Stimulated activated naive CD8-positive, alpha-beta T cell treated with anti-CD3 and anti-CD28 coated beads, Interleukin-15, Interleukin-2, amounts not matched to agents 100 U/mL and 50 U/mL, for 24 hours (primary cell): ENCODE measurements at places on chromosomes 12 and 14.

- no peak for DNase-seq
Observed at GRCh38 chr12:27732281-27732680, 21.6 kb downstream of the MRPS35 start.

GRCh38 chr14:42980419-42980818, 1373.7 kb downstream of the LRFN5 start:
- DNase-seq = no peak

- DNase-seq = no peak
Observed at GRCh38 chr12:72272091-72272661, at the start of gene TRHDE. Gene TRHDE, plus strand, starts transcription at chr12:72272370. Its CDS starts 274 bp downstream, at chr12:72272644.

DNA sequence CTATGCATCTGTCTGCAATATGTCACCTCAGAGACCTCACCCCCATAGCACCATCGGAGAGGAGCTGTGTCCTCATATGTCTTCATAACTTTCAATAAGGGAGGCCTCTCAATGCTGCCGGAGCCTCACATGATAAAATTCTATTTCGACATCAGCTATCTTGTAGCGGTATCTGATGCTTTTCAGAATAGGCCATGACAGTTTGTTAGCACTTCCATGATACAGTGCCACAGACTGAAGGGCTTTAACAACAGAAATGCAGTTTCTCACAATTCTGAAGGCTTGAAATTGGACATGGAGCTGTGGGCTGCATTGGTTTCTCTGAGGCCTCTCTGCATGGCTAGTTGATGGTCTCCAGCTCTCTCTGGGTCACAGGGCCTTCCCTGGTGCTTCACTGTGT, 125.0 kb upstream of the PZP start:
- DNase-seq = no peak

DNA sequence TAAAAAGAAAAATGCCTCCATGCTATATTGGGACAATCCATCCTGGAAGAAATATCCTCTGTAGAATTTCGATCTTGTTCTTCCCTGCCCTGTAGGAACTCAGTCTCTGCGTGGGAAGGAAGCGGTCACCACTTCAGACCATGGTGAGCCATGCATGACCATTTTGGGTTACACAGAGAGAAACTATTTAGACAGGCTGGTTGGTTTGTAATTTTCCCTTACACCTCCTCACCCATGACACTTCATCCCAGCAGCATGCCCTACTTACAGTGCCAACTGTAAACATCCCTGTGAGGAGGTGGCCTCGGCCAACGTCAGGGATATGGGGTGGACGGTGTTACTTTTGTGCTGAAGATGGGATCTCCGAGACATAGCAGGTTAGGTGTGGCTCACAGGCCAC, 121.4 kb downstream of the SMOC1 start:
- DNase-seq = no peak

DNA sequence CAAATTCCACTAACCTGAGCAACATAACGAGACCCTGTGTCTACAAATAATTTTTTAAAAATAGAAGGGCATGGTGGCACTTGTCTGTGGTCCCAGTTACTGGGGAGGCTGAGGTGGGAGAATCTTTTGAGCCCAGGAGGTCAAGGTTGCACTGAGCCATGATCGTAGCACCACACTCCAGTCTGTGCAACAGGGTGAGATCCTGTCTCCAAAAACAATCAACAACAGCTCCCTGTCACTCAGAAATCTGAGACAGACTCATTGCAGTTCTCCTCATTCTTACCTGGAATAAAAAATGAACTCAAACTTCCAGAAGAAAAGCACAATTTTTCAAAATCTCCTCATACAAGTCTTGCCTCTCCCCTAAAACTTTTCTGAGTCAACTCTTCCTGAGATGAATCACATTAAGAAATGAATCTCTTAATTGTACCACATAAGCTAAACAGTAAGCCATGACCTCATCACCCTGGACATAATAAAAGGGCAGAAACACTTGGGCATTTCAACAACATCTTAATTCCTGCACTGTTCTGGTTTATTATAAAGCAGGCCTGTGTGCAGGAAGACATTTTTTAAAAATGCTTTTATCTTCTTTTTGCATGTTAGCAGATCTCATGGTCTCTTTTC, 214.3 kb upstream of the CDKN3 start:
- no peak for DNase-seq

DNA sequence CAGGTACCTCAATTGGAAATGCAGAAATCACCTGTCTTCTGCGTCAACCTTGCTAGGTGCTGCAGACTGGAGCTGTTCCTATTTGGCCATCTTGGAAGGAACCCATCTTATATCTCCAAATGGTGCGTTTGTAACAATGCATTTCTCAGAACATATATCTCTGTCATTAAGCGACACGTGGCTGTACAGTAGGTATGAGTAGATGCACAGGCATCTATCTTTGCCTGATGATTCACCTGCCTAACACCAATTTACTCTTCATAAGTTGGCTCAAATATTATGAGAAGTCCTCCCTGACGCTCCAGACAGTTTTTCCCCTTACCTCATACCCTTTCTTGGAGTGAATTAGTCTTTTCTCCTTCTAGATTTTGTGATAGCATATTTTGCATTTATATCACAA, 44.2 kb downstream of the GPR137C start:
- no peak for DNase-seq

DNA sequence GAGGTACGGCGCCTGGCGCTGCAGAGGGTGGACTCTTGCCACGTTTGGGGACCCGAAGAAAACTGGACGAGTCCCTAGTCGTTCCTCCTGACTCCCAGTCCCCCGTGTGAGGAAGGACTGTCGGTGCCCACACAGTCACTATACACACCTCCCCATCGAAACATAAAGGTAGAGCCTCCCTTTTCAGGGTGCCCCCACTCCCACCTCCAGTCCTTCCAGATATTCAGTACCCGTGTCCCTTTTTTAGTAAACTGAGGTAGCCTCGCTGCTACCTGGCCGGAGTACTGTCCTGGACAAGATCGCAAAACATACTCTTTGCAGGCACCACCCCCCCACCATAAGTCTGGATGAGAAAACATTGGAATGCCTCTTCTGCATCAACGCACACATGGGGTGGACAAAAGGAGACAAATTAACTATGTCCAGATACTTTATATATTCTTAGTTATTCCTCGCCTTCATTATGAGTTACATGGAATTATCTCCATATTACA, 610 bp upstream of the KMT2D start:
- DNase-seq = no peak

DNA sequence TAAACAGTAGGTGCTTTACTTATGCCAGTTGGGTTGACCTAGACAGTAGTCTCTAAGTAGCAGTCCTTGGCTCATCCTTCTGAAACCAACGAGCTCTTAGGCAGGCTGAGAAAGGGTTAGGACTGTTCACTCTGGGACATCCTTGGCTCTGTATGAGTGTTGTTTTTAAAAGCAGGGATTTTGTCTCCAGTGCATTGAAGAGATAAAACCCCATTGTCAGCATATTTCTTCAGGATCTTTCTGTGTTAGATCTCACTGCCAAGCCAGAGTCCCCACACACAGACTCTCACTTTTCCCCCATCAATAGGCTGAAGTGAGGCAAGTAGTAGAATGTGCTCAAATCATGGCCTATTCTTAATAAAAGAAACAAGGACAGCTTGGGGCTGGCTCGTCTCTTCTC, 123.4 kb upstream of the HIF1A start:
- DNase-seq = no peak

GRCh38 chr12:38113991-38114390, 202.6 kb upstream of the ALG10B start:
- DNase-seq = no peak

- DNase-seq = no peak
Observed at GRCh38 chr12:88132392-88132791, 9.5 kb downstream of the CEP290 start.

DNA sequence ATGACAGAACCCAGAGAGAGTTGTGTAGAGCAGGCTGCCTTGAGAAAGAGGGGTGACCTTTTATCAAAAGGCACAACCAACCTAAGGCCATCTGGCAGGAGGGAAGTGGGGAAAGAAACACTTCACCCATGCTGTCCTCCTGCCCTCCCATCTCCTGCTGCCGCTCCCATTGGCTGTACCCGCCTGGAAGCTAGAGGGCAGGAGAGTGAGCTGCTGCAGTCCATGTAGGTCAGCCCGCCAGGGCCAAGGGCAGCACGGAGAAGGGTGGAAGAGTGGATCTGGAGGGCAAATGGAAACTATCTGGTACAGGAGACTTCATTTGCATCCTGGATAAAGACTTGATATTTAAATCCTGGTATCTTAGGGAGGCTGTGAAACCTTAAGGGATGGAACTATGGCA, 11.5 kb upstream of the CABP1 start:
- DNase-seq = no peak

- DNase-seq = no peak
Observed at GRCh38 chr14:60648249-60648933, 886 bp downstream of the SIX1 start.

DNA sequence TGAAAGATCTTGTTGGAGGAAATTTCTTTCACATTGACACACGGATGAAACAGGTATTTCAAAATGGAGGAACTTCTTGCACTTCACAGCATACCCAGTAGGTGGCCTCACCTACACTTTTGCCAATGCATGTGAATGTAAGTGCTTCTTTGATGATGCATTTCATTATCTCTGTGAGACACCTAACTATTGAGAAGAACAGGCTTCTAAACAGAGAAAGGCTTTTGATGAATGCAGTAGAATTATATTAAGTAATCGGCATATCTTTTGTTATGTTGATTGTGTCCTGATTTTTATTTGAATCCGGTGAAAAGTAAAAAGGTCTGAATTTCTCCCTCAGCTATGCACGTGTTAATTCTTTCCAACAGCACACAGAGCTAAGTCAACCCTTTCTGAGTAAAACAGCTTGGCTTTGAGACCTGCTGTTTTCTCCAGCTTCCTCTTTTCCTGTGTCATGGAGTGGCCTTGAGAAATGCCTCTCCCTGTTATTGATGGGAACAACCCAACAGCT, 399.0 kb downstream of the NAV3 start:
- DNase-seq = peak; percentile 14

GRCh38 chr12:110619534-110619953, 5.6 kb downstream of the TCTN1 start:
- DNase-seq = peak; percentile 42

GRCh38 chr12:104285740-104286515, 17.6 kb upstream of the EID3 start:
- no peak for DNase-seq

GRCh38 chr12:122986258-122986871, 5.9 kb downstream of the ARL6IP4 start:
- DNase-seq = no peak

DNA sequence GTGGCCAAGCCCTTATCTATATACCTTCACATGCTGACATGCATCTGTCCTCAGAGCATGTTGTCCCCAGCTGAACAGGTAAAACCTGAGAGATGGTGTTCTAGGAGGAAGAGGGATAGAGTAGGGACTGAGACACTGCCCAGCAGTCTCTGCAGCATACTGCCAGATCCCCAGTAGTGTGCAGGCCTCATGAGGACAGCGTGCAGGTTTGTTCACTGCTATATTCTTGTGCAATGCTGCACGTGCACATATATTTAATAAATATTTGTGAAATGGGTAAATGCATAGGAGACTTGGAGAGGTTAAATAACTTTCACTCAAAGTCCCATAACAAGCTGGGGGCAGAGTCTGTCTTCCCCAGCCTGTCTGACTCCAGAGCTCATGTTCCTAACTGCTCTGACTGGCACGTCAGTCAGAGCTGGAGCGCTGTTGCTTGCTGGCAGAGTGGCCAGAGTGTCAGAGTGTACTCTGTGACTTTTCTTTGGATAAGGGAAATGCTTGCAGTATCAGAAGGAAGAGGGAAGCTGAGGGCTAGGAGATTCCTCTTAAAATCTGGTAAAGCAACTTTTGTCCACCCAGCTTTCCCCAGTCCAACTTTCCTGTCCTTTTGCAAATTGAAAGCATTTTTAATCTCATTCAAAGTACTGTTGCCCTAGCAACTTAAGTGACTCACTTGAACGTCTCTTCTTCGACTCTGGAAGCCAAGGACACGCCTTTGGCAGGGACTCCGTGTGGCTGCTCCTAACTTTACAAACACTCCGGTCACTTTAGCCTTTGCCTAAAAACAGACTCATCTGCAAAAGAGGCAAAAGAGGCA, 14.9 kb upstream of the POLR3B start:
- DNase-seq = no peak

DNA sequence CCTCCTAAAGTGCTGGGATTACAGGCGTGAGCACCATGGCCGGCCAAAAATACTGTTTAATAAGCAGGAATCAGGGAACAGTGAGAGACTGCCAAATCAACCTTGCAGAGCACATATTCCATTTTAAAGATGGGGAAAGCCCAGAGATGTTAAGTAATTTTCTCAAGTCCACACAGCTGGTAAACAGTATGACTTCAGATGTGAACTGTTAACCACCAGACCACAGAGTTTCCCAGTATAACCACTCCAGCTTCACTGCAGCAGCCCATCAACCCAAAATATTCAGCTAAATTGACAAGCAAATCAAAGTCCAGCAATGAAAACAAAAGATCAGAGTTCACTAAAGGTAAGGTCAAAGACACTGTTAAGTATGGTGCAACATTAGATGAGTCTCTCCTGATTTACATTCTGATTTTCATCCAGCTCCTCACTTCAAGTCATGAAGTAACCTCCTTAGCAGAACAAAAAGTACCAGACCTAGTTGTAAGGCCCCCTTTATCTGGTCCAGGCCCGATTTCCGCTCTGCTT, 82.1 kb downstream of the TRAFD1 start:
- no peak for DNase-seq

GRCh38 chr14:22664261-22664660, 20.1 kb upstream of the OR6J1 start:
- no peak for DNase-seq

GRCh38 chr14:71709987-71710386, 222.2 kb upstream of the RGS6 start:
- DNase-seq = no peak

- DNase-seq = no peak
Observed at GRCh38 chr12:75553398-75553797, 42.0 kb upstream of the KRR1 start.

DNA sequence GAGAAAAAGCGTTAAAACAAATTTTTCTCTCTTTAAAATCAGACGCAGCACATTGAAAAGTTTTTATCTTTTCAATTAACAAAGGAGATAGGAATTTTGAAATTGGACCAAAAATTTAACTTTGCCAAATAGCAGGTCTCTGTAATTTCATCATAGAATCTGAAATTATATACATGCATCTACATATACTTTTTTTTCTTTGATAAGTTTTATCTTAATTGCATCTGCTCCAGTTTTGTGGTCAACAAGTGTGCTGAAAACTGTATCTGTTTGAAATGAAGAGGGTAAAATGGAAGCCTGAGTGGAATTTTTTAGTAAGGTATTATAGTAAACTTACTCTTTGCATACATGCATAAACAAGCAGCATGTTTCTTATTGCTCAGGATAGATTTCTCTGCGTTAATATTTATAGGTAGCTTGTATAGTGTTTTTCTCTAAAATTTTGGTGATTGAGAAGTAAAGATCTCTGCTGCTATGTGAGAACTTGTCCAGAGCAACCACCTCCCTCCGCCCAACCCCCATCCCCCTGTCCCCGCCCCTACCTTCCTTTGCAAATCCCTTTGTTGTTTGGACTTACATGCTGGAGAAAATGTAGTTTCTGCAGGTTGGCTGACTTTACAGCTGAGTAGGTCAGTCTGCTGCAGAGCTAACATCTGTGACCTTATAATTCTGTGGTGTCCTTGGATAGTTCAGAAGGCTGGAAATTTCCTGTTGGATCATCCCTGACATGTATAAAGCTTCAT, 64.6 kb downstream of the VRK1 start:
- DNase-seq = no peak

- no peak for DNase-seq
Observed at GRCh38 chr14:85479771-85480170, 50.2 kb upstream of the FLRT2 start.
